ENCODE measurements at places on chromosomes 3 and 15. TPM values are rescaled to one million over a fixed set of nuclear protein-coding genes. Genes with fewer than 3 reads are reported as not detected.

DNA sequence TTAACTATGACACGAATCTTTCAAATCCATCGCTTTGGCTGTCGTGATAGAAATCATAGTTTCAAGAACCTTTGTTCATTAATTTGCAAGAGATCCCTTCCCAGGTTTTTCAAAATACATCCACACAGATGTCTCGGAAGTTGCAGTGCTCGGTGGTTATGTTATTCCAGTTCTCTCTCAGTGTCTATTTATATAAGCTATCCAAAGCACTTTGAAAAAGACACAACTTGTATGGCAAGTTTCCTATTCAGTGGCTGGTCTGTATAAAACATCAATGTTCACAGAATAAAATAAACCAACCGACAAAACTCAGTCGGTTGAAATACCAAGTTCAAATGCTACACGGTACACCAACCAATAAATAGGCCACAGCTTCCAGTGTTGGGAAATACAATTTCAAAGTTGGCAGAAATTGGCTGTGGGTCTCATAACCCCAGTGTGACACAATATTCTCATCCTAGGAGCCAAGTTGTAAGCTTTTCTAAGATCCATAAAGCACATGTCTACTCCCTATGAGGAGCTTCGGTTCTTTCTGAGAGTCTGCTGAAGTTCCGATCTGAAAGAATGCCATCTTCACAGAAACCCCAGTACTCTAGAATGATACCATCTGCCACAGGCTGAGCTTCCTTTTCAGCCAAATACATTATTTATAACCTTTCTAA lies 23.7 kb downstream of the SATB1 start:
- H3K27me3 ChIP-seq = no peaks in the 10 kb centered on the region
- H3K4me1 ChIP-seq = no peaks in the 10 kb centered on the region
- H3K36me3 ChIP-seq = no peaks in the 10 kb centered on the region
- DNase-seq = no peak
- H3K4me3 ChIP-seq = no peak overlapping the region

DNA sequence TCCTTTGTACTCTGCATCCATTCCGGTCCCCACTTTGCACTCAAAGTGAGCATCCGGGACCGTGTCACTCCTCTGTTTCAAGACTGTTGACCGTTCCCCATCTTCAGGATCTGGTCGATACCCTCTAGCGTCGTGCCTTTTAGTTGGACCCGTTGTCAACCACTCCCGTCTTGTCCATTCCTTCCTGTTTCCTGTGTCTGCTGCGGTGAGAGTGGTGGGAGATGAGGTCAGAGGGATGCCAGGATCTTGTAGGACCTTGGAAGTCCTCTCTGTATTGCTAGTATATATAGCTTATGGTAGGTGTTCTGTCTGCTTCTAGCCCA lies 624 bp downstream of the BRK1 start:
- H3K4me3 ChIP-seq = peak overlapping the region; percentile 86
- H3K27me3 ChIP-seq = no peaks in the 10 kb centered on the region
- DNase-seq = no peak
- H3K27ac ChIP-seq = peak overlapping the region; percentile 53
- H3K4me1 ChIP-seq = peaks cover 6% of the 10 kb centered on the region
- H3K36me3 ChIP-seq = no peaks in the 10 kb centered on the region

DNA sequence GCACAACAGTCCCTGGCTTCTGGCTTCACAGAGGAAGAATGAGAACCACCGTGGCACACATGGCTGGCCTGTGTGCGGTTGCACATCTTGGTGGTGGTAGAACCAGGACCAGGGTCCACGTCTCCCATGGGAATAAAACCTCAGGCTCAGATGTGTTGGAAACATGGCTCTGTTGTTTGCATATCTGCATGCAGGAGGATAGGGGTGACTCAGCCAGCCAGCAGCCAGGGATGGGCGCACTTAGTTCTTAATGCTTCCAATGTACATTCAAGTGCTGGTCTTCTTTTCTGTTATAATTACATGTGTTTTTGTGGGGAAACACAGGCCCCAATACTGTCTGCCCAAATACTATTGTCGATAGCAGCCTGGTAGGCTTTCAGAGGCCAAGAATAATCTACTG lies 35.8 kb upstream of the BCL2L10 start:
- no peaks in the 10 kb centered on the region for H3K36me3 ChIP-seq
- no peaks in the 10 kb centered on the region for H3K4me1 ChIP-seq
- no peaks in the 10 kb centered on the region for H3K27me3 ChIP-seq
- H3K4me3 ChIP-seq = no peak overlapping the region
- no peak overlapping the region for H3K27ac ChIP-seq

GRCh38 chr3:126540342-126540849 lies 16.4 kb downstream of the CHST13 start:
- no peak for DNase-seq
- H3K4me3 ChIP-seq = no peak overlapping the region
- no peaks in the 10 kb centered on the region for H3K27me3 ChIP-seq
- H3K36me3 ChIP-seq = no peaks in the 10 kb centered on the region
- no peak overlapping the region for H3K27ac ChIP-seq

DNA sequence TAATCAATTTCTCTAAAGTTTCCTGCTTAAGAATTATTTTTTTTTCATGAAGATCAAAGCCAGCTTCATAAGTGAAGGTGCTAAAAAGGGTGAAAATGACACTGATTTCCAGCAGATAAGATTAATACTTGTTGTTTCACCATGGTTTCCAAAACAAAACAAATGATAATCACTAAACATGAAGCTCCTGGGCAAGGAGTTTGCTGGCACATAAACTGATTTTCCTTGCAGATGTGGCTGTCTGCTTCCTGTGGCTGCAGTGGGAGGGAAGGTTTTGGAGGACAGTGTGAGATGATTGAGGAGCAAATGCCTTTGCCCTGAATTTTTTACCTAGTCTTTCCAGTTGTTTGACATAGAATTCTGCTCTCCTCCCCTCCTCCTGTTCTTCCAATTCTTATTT lies 228.8 kb downstream of the DIPK2A start:
- no peaks in the 10 kb centered on the region for H3K36me3 ChIP-seq
- no peaks in the 10 kb centered on the region for H3K27me3 ChIP-seq
- H3K27ac ChIP-seq = no peak overlapping the region
- H3K4me3 ChIP-seq = no peak overlapping the region

DNA sequence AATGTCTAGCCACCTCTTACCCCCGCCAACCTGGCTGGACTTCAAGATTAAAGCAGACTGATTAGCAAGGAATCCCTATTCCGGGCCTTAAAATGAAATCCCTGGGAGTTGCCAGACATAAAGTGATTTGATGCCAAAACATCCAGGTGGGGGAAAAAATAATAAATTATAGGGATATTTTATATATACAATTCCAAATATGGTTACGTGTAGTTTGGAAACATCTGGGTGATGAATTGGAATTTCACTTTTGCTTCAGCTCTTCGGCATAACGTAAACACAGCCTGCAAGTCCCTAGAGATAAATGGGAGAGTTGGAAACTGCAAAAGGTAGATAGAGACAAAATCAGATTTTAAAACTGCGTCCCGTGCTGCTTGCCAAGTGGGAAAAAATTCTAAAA lies 545.5 kb upstream of the MDFIC2 start:
- DNase-seq = no peak
- H3K36me3 ChIP-seq = no peaks in the 10 kb centered on the region
- H3K27me3 ChIP-seq = no peaks in the 10 kb centered on the region
- H3K4me3 ChIP-seq = no peak overlapping the region
- H3K27ac ChIP-seq = no peak overlapping the region
- H3K4me1 ChIP-seq = no peaks in the 10 kb centered on the region

DNA sequence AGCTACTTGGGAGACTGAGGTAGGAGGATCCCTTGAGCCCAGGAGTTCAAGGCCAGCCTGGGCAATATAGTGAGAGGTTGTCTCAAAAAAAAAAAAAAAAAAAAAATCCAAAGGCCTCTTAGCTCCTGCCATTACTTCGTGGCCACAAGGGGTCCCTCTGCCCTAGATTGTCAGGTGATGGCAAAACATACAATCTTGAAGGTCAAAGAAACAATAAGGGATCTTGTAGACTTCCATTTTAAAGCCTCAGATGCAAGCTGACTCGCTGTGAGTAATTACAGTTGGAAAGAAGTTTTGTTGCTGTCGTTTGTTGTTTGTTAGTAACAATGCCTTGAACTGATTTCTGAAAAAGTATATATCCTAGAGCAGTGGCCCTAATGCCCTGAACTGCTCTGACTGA lies 55.9 kb upstream of the PLCL2 start:
- no peak overlapping the region for H3K27ac ChIP-seq
- no peaks in the 10 kb centered on the region for H3K27me3 ChIP-seq
- no peak for DNase-seq
- no peak overlapping the region for H3K4me3 ChIP-seq

- no peak for DNase-seq
- H3K27ac ChIP-seq = no peak overlapping the region
- H3K27me3 ChIP-seq = no peaks in the 10 kb centered on the region
- H3K4me3 ChIP-seq = no peak overlapping the region
- peaks cover 6% of the 10 kb centered on the region for H3K4me1 ChIP-seq
These were observed 87.7 kb upstream of the KLF13 start for GRCh38 chr15:31238906-31239305.

DNA sequence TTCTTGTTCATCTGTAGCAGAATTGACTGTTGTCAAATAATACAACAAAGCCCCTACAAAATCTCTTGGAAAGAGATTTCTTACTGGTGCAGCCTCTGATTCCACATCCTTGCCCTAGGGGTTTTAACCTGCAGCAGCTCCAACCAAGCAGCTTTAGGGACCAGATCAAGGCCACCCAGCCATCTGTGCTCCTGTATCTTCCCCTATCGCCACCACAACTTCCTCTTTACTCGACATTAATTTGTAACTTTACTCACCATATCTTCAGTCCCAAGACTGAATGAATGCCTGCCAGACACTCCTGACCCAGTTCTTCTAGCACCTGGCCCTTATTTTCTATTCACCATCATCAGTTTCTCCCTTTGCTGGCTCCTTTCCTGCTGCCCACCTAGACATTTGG lies 156.6 kb upstream of the IL12A start:
- no peak for DNase-seq
- H3K4me3 ChIP-seq = no peak overlapping the region
- H3K4me1 ChIP-seq = no peaks in the 10 kb centered on the region
- H3K36me3 ChIP-seq = no peaks in the 10 kb centered on the region
- H3K27ac ChIP-seq = no peak overlapping the region

DNA sequence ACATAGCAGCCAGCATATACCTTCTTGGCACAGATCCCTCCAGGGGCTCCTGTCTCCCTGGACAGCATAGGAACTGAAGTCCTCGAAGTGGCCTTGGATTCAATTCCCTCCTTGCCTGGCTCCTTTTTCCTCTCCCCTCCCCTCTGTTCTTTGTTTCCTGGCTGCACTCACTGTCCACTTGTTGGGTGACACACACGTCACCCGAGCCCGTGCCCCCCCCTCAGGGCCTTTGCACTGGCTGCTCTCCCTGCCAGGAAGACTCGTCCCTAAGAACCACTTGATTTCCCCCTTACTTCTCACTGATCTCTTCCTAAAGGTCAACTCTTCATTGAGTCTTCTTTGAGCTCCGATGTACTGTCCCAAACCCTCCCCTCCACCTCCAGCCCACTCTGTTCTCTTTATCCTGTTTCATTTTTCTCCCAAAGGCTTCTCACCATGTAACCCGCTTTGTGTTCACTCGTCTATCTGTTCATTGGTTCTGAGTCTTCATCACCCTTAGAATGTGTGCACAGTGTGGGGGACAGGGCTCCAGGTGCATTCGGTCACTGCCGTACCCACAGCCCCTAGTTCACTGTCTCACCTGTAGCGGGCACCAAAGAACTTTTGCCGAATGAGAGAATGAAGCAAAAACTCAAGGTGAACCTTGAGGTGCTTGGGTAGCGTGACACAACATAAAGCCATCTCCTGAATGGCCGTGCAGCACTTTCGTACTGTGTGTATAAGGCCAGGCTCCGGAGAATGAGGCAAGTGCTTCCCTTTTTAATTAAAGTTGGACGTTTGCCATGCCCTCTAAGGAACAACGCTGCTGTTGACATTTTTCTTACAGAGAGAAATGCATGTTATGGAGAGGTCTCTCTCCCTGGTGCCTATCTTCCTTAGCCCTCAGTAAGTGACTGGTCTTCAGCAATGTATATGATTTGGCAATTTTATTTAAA lies 74.0 kb downstream of the CHRNA7 start:
- no peaks in the 10 kb centered on the region for H3K36me3 ChIP-seq
- no peaks in the 10 kb centered on the region for H3K4me1 ChIP-seq
- no peak overlapping the region for H3K4me3 ChIP-seq
- H3K27ac ChIP-seq = no peak overlapping the region

DNA sequence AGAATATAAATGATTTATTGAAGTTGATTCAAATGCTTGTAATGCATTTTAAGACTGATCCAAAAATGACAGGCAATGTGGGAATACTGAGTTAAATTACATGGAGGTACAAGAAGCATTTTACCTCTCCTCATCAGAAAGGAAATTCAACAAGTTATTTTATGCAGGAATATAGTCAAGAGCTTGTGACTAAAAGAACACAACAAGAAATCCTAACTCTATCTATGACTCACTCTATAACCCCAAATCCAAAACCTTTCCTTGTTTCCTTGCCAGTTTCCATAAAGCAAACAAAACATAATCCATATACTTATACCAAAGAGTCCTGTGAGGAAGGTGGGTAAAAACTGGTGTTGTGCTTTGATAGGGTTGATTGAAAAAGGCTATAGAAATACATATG lies 30.8 kb downstream of the SIN3A start:
- H3K4me1 ChIP-seq = no peaks in the 10 kb centered on the region
- H3K4me3 ChIP-seq = no peak overlapping the region
- no peaks in the 10 kb centered on the region for H3K27me3 ChIP-seq
- DNase-seq = no peak
- no peaks in the 10 kb centered on the region for H3K36me3 ChIP-seq
- H3K27ac ChIP-seq = no peak overlapping the region

DNA sequence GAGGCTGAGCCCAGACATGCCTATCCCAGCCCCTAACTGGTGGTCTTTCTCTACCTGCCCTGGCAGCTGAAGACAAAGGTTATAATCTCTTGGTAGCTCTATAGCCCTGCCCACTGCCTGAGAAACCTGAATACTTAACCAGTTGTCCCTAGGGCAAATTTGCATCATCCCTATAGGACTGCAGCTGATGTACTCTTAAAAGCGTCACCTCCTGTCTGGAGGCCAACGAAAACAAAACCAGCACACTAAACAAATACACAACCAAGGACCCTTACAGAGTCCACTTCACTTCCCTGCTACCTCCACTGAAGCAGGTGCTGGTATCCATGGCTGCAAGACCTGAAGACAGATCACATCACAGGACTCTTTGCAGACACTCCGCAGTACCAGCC lies 98.0 kb downstream of the KCNAB1 start:
- no peak overlapping the region for H3K4me3 ChIP-seq
- DNase-seq = no peak
- H3K27me3 ChIP-seq = no peaks in the 10 kb centered on the region
- H3K27ac ChIP-seq = no peak overlapping the region
- H3K4me1 ChIP-seq = no peaks in the 10 kb centered on the region

Gene ZNF662
- 19.8 TPM for total RNA-seq

Gene RPL22L1
- 41.7 TPM for total RNA-seq

Gene HCN4
- not detected for total RNA-seq

Gene PLSCR2
- not detected for total RNA-seq

Gene GATM
- total RNA-seq = 43.6 TPM

Gene SUSD5
- 3.9 TPM for total RNA-seq

Gene RASGRP1
- total RNA-seq = 1.0 TPM

Gene OXSR1
- total RNA-seq = 32.9 TPM

Gene P4HTM
- 38.1 TPM for total RNA-seq

Data from ovary (tissue), 10 donors.